ENCODE measurements at places on chromosomes 6 and 20.

- no peak for DNase-seq
Measured at GRCh38 chr20:50712771-50713656, 18.4 kb upstream of the PARD6B start.

DNA sequence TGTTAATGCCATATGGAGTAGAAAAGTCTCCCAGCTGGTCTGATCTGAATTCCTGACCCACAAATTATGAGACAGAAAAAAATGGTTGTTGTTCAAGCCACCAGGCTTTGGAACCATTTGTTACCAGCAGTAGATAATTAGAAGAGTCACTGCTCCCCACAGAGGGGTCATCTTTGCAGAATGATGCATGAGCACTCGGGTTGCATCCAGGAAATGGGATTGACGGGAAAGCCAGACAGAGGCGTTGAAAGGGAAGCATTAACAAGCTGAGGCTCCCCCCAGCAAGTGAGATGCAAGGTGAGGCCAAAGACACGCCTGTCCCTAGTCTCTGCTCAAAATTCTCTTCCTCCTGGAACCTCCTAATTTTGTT lies 182.5 kb downstream of the SYNDIG1 start:
- no peak for DNase-seq

DNA sequence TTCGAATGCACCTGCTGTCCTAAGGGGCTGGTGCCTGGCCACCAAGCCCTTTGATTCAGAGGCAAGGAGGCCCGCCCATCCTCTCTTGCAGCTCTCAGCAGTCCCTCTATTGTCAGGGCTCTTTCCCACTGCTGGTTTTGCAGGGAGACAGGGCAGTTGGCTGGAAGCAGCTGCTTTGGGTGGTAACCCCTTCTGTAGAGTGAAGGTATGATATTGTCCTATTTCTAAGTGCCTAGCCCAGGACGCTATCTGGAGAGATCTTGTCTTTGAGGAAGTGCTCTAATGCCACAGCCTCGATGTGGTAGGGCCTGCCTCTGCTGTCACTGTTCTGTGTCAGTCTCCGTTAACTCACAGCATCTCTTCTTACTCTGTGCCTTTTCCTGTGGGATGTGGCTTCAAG lies 5.6 kb downstream of the PLCG1 start:
- no peak for DNase-seq

DNA sequence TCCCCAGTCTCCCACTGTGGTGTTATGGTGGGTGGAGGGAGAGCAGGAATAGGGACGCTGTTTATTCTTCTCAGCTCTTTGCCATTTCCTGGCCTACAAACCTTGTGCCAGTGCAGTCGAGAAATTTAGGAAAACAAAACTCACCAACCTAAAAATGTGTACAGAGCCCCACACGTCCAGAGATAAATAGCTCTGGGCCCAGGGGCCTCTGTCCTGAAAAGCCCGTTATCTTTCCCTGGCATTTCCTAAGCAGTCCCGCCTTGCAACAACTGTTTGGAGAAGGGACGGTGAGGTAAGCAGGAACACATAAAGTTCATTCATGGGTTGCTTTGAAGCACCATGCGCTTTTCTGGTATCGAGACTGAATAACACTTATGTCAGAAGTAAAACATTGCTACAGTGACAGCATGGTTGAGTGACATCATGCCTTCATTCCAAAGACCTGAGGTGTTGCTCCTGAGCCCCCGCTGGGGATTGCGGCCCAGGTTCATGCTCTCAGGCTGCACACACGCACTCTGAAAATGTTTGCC lies 80.1 kb upstream of the NXT1 start:
- no peak for DNase-seq

DNA sequence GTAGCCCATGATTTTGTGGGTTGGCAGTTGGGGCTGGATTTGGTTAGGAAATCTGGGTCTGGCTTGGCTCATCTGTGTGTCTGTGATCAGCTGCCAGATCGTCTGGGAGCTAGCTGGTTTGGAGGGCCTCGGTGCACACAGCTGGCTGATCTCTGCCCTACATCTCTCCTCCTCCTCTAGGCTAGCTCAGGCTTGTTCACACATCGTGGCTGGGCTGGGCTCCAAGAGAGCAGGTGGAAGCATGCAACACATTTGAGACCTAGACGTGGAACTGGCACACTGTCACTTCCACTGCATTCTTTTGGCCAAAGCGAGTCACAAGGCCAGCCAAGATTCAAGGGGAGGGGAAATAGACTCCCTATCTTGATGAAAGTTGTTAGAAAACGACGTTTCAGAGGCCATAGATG lies 15.9 kb downstream of the NDUFAF5 start:
- no peak for DNase-seq

DNA sequence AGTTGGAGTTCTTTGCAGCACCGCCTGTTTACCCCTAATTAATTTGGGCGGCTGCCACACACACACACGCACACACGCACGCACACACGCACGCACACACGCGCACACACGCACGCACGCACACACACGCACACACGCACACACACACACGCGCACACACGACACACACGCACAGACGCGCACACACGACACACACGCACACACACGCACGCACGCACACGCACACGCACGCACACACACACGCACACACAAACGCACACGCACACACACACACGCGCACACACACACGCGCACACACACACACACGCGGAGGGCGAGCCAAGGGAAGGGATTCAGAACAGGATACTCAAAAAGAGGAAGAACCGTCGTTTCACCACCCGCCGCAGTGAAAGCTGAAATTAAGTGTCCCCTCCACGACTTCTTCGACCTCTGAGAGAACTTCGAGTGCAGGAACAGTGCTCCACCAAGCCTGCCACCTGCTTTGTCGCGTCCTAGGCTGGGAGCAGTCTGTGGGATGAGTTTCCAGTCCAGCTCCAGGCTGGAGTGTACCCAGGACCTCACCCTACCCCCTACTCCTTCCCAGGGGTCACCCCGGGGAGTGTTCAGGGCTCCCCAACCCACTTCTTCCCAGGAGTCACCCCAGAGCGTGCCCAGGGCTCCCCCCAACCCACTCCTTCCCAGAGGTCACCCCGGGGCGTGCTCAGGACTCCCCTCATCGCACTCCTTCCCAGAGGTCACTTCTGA lies 1.1 kb downstream of the RNASET2 start:
- no peak for DNase-seq

- no peak for DNase-seq
Measured at GRCh38 chr6:123565529-123565928, 71.2 kb downstream of the TRDN start.

Measured in stimulated activated CD8-positive, alpha-beta memory T cell treated with anti-CD3 and anti-CD28 coated beads, Interleukin-15, amount 100 ng/mL, for 4 hours (primary cell).